ENCODE measurements at places on chromosomes 5 and 9. TPM values are rescaled to one million over a fixed set of nuclear protein-coding genes. Genes with fewer than 3 reads are reported as not detected.

GRCh38 chr9:124239249-124240073 lies 18.3 kb upstream of the NEK6 start:
- peaks cover 37% of the 10 kb centered on the region for H3K4me1 ChIP-seq
- no peak for DNase-seq
- no peak overlapping the region for H3K4me3 ChIP-seq
- peak overlapping the region; percentile 73 for H3K27ac ChIP-seq
- peaks cover 32% of the 10 kb centered on the region for H3K27me3 ChIP-seq

GRCh38 chr9:99400184-99400731 lies 178.2 kb downstream of the SEC61B start:
- no peak overlapping the region for H3K27ac ChIP-seq
- no peaks in the 10 kb centered on the region for H3K36me3 ChIP-seq
- DNase-seq: no peak
- no peaks in the 10 kb centered on the region for H3K4me1 ChIP-seq
- no peak overlapping the region for H3K4me3 ChIP-seq
- no peaks in the 10 kb centered on the region for H3K27me3 ChIP-seq

- no peak overlapping the region for H3K27ac ChIP-seq
- no peaks in the 10 kb centered on the region for H3K27me3 ChIP-seq
- peaks cover 9% of the 10 kb centered on the region for H3K4me1 ChIP-seq
Measured at GRCh38 chr9:77854258-77854915, 177.2 kb downstream of the GNAQ start.

DNA sequence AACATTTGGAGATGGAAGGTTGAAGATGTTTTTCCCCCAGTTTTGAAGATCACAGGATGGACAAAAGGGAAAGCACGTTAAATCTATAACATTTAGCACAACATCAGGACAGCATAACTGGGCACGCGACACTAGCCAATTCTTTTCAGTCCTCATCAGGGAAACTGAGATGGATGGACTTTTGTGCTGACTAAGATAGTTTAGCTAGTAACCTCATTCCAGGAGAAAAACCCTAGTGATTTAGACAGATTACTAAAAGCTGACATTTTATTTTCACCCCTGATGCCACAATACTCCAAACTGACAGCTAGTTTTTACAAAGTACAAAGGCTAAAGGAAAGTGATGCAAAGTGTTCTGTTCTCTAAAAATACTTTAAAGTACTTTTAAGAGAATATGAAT lies 53.3 kb downstream of the EPB41L4B start:
- H3K4me3 ChIP-seq: no peak overlapping the region
- H3K36me3 ChIP-seq: no peaks in the 10 kb centered on the region
- H3K4me1 ChIP-seq: no peaks in the 10 kb centered on the region
- H3K27ac ChIP-seq: no peak overlapping the region
- no peak for DNase-seq

Gene SLC45A2
- not detected for total RNA-seq

DNA sequence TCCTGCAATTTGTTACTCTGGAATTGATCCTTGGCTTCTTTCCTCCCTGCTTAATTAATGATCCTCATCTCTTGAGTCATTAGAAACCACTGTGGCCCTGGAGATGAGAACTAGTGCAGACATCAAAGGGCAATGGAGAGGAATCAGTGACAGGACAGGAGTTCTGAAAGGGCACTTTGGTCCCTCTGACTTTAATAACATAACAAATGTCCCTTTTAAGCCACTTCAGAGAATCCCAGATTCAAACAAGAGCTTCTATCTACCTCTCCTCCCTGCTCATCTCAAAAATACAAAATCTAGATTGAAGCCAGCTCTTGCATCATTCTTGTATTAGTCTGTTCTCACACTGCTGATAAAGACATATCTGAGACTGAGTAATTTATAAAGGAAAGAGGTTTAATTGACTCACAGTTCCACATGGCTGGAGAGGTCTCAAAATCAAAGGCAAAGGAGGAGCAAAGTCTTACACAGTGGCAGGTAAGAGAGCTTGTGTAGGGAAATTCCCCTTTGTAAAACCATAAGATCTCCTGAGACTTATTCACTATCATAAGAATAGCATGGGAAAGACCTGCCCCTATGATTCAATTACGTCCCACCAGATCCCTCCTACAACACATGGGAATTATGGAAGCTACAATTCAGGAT lies 139.1 kb downstream of the PLPPR1 start:
- H3K4me3 ChIP-seq: no peak overlapping the region
- no peak for DNase-seq
- H3K27me3 ChIP-seq: no peaks in the 10 kb centered on the region
- H3K36me3 ChIP-seq: no peaks in the 10 kb centered on the region
- no peaks in the 10 kb centered on the region for H3K4me1 ChIP-seq

DNA sequence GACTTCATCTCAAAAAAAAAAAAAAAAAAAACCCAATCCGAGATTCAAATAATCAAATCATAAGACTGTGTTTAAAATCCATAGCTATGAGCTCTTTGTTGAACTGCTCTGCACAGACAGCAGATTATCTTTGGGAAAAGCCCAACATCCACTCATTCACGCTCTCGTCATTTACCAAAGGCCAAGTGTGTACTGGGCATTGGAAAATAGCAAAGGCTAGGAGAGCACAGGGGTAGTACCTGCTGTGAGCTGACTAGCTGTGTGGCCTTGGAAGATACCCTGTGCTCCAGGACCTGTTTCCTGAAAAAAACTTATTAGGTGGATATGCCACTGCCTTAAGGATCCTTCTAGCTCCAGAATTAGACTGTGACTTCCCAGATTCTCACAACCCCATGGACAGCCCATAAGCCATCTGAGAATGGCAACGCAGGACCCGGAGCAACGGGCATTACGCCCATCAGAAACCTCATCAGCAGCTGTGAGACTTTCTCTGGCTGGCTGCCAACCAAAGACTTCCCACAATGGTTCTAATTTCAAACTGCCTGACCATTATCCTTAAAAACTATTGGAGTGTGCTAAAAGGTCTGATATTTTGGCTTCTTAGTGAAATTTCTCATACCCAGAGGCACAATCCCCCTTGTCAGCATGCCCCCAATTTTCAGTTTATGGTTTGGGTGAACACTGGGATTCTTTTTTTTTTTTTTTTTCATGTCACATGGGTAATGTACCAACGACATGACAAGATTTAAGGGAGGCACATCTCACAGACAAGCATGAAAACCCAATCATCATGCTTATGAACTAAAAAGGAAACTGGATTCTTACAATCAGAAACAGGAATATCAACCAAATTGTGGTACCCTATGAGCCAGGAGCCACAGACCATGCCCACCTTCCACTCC lies 16.8 kb downstream of the SERINC5 start:
- H3K27ac ChIP-seq: peak overlapping the region; percentile 70
- peaks cover 81% of the 10 kb centered on the region for H3K36me3 ChIP-seq
- no peaks in the 10 kb centered on the region for H3K27me3 ChIP-seq
- no peak overlapping the region for H3K4me3 ChIP-seq

DNA sequence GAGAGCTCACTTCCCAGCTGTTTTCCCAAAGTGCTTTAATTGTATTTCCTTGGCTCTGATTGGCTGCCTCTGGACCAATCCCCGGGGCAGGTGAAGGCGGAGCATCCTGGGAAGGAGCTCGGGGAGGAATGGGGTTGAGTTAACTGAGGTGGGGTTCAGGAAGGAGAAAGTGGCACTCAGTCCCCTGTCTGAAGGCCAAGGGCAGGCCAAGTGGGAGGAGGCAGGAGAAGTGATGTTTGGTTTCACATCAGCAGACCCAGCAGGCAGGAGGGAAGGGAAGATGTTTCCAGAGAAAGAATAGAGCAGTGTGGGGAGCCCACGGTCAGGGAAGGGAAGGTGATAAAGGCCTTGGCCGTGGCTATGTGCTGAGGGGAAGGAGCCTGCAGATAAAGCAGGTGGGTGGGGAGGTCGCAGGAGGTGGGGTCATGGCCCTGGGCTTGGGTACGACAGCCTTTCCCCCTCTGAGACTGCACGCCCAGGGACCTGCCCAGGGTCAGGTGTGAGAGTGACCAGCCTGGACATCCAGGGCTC lies 3.1 kb downstream of the TSPAN17 start:
- H3K27ac ChIP-seq: peak overlapping the region; percentile 61
- peaks cover 62% of the 10 kb centered on the region for H3K4me1 ChIP-seq
- H3K36me3 ChIP-seq: peaks cover 13% of the 10 kb centered on the region

DNA sequence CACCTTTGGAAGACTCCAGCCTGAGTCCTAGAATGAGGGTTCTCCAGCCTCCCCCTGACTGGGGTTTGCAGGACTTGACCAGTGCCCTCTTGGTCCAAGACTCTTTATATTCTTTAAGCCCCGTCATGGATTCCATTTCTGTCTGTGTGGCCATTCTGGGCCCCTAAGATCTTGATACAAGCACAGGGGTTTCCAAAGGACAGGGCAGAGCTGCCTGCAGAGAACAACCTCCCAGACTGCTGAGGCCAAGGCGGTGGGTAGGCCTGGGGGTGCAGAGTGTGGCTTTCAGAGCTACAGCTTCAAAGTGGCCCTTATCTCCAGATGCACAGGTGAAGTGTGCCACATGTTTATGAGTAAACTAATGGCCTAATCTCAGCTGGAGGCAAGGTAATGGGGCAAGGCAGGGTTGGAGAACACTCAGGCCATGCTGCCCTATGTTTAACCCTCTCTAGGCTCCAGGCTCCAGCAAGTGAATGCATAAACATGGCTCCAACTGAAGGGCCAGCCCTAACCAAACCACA lies 32.1 kb downstream of the FOXI1 start:
- no peak for DNase-seq
- no peak overlapping the region for H3K4me3 ChIP-seq
- no peaks in the 10 kb centered on the region for H3K36me3 ChIP-seq
- no peaks in the 10 kb centered on the region for H3K4me1 ChIP-seq
- H3K27ac ChIP-seq: no peak overlapping the region
- peaks cover 17% of the 10 kb centered on the region for H3K27me3 ChIP-seq

Gene PCDHGA4
- not detected for total RNA-seq

Gene PPWD1
- 61.7 TPM for total RNA-seq

DNA sequence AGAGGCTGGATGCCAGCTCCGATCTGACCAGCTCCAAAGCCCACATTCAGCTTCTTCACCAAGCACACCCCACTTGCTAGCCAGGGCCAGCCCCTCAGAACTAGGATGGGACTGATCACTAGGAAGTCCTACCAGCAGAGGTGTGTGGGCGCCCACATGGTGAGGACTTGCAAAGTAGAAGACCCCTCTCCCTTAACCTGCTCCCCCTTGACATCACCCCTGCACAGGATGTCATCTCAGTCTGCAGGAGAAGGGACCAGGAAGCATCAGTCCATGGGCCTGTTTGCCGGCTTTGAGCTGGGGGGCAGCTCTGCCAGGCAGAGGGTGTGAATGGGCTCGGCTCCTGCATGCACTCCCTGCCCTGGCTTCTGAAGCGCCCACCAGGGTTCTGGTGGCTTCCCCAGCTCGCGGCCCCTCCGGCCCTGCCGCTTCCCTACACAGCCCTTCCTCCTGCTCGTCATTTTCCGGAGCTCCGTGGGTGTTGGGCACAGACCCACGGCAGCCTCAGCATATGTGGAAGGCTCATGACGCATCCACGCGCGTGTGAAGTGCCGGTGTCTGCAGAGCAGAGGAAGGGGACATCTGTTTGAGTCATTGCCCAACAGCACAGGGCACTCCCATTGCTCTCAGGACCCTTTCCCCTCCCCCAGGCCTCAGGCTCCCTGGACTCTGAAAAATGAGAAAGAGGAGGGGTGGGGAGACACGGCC lies 3.7 kb upstream of the FAM78A start:
- peaks cover 27% of the 10 kb centered on the region for H3K4me1 ChIP-seq
- H3K27me3 ChIP-seq: peaks cover 23% of the 10 kb centered on the region
- H3K27ac ChIP-seq: peak overlapping the region; percentile 97
- DNase-seq: no peak
- H3K4me3 ChIP-seq: no peak overlapping the region

- no peaks in the 10 kb centered on the region for H3K4me1 ChIP-seq
- peaks cover 27% of the 10 kb centered on the region for H3K27me3 ChIP-seq
- no peak overlapping the region for H3K4me3 ChIP-seq
- no peak overlapping the region for H3K27ac ChIP-seq
- DNase-seq: no peak
Measured at GRCh38 chr5:38913714-38914113, 67.9 kb downstream of the OSMR start.

DNA sequence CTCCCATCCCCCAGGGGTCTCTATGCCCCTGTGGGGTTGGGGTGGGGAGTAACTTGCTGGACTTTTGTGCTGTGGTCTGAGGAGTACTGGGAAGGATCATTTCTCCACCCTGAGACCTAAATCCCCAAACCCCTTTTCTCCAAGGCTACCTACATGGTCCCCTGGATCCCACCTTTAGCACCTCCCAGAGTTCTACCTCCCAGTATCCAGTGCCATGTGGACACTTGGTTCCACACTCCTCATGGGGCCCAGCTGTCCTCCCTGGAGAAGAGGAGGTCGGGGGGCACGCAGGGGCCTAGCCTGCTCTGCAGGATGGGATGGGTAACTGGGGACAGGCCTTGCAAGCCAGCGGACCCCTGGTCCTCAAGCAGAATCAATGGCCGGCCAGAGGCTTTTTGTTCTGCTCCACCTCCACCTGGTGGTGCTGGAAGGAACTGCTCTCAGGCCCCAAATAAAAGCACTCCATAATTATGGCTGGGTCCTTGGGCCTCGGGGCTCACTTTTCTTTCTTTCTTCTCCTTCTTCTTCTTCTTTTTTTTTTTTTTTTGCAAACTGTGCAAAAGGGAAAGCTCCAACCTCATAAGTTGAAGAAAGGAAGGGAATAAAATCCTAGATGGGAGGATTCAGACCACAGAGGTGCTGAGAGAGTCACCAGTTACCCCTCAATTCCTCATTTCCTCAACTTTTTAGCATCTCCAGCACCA lies 68.4 kb downstream of the PSD2 start:
- H3K36me3 ChIP-seq: no peaks in the 10 kb centered on the region
- peak; percentile 57 for DNase-seq
- H3K27me3 ChIP-seq: peaks cover 10% of the 10 kb centered on the region
- H3K4me3 ChIP-seq: no peak overlapping the region

DNA sequence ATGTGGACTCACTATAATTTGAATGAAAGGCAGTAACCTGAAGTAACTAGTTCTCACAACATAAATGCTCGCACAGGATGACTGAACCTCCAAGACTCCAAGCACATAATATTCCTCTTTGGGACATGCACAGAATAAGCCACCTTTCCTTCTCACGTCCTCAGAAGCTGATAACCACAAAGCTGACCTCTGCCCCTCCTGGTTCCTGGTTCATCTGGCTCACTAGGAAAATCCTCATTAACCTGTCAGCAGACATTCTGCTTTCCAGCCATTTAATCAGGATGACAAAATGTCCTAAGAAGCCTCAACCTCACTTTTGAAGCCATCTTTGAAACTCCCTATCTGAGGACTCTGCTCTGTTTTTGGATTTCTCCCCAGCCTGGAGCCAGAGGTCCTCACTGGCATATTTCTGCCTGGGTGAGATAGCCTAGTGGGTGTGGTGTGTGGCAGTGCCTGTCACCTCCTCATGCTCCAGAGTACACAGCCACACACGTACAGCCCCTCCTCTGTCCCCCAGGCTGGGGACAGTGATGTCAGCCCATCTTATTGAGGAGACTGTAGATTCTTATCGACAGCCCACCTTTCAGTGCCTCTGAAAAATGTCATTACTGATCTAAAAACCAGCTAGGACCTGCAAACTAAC lies 10.3 kb downstream of the ANKH start:
- peaks cover 3% of the 10 kb centered on the region for H3K36me3 ChIP-seq
- H3K4me1 ChIP-seq: peaks cover 8% of the 10 kb centered on the region
- no peak overlapping the region for H3K4me3 ChIP-seq
- no peak for DNase-seq
- H3K27me3 ChIP-seq: no peaks in the 10 kb centered on the region
- peak overlapping the region; percentile 38 for H3K27ac ChIP-seq

All from activated CD4-positive, alpha-beta T cell treated with anti-CD3 and anti-CD28 coated beads, Interleukin-2, amount 10 ng/mL, durations not matched to agents 7 days and 5 days (primary cell).